ENCODE measurements at places on chromosomes 1 and 21. TPM values are rescaled to one million over a fixed set of nuclear protein-coding genes. Genes with fewer than 3 reads are reported as not detected.

DNA sequence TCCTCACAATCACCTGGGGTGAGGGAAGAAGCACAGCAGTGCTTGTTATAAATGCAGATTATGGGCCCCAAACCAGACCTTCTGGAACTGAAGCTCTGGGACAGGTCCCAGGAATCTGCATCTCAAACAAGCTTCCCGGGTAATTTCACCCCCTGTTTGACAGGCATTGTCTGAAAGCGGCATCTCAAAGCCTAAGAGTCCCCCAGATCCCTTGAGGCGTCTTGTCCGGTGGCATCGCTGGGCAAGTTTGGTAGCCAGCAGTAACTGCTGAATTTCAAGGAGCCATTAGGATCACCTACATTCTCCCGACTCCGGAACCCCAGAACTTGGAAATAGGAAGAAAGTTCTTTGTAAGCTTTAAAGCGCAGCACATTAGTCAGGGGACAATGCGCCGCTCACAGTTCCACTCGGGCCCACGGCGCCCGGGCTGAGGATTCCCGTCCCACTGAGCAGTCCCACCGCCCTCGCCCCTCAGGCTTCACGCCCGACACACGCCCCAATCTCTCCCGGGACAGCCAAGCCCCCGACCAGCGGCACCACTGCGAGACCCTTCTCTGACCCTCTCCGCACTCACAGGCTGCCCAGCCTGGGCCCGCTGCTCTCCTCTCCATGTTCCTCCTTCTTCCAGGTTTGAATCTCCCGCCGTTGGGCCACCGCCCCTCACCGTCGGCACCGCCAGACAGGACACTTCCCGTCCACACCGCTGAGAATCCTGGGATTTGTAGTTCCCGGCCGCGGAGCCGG is at the start of gene IQGAP3:
Gene IQGAP3, minus strand, starts transcription at position 647 of the 744 bp plus-strand sequence. Its CDS starts 36 bp downstream, at position 611.
- DNase-seq, result no peak

The SERTAD4 gene
- polyA plus RNA-seq, result 0.64 TPM

DNA sequence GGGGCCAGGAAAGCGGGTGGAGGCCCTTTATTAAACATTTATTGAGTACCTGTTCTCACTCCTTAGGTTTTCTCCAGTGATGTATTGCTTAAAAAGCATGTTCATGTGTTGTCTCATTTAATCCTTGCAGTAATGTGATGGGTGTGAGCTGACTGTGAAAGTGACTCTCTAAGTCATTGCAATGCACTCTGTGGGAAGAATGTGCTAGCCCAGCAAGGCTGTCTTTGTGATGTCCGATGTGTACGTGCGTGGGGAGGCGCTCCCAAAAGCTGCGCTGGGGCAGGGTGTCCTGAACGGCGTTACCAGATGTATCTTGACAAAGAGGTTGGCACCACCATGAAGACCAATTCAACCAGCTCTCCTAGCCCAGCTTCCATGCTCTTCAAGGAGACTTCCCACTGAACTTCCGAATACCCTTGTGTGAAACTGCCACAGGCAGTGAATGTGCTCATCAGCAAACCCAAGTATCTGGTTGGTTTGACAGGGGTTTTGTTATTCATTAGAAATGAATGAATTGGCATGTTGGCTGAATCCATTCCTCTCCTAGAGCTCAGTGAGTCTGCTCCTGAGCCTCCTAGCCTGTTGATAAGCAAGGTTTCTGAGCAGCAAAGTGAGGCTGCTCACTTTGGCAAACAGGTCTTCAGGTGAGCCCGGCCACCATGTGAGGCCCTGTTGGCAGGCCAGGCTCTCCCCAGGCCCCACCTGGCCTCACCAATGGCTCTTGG is 28.0 kb downstream of the NUAK2 start:
- no peak for DNase-seq

DNA sequence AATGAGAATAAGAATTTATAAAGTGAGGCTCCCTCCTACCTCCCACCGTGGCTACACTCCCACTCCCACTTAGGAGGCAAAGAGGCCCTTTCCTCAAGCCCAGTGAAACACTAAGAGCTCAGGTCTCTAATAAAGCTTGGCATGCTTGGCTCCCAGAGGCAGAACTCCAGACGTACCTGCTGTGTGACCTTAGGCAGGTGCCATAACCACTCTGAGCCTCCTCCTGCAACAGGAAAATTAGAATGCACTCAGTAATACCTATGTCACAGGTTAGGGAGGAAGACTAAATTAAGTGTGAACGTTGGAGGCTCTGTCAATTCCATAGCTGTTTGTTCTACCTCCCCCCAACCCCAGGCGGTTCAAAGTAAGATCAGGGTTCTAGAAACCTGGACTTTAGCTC is 16.5 kb upstream of the SLC26A9 start:
- no peak for DNase-seq

The TFF2 gene
- polyA plus RNA-seq, result not detected

GRCh38 chr1:18795002-18795689 is 64.3 kb downstream of the TAS1R2 start:
- DNase-seq, result no peak

DNA sequence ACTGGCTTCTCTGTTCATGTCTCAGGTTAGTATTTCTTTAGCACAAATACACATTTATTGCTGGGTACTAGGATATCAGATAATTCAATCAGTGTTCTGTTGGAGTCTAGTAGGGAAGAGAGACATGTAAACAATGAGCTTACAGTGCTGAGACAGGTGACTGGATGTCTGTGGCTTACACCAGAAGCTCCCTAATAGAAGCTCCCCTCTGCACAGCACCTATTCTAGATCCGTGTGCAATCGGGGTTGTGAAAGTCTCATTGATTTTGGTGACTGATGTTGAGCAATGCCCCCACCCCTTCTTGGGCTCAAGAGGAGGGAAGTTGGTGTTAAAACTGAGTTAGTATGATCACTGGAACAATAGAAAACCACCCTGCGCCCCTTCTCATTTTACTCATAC is 279.2 kb downstream of the RPS6KC1 start:
- DNase-seq, result no peak

The AK5 gene
- polyA plus RNA-seq, result 0.22 TPM

Data from keratinocyte (primary cell).